ENCODE measurements at places on chromosomes 2 and 18.
A peak's percentile ranks its signal among the peaks of the same experiment; 100 is the strongest.

- no peak for DNase-seq
Measured at GRCh38 chr18:52341608-52342381, 1.8 kb downstream of the DCC start.

- DNase-seq, result no peak
Measured at GRCh38 chr2:19764998-19765397, 136.8 kb downstream of the TTC32 start.

DNA sequence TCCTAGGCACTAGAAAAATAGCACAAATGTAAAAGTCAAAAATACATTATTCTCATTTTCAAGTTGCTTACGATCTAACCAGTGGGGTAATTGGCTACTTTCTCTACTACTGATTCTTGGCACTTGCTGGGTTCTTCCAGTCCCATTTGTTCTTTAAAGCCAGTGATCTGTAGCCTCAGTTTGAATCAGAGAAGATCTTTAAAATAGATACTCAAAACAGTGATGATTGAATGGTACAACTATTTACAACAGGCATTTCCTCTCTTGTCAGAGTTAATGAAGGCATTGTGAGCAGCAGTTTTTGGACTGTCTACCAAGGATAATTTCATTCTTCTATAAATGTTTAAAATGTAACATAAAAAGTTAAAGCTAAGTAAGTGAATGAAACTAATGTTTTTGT lies 128.3 kb upstream of the FSIP2 start:
- DNase-seq, result no peak

- peak; percentile 50 for DNase-seq
Measured at GRCh38 chr2:213238753-213239495, 45.3 kb upstream of the SPAG16 start.

DNA sequence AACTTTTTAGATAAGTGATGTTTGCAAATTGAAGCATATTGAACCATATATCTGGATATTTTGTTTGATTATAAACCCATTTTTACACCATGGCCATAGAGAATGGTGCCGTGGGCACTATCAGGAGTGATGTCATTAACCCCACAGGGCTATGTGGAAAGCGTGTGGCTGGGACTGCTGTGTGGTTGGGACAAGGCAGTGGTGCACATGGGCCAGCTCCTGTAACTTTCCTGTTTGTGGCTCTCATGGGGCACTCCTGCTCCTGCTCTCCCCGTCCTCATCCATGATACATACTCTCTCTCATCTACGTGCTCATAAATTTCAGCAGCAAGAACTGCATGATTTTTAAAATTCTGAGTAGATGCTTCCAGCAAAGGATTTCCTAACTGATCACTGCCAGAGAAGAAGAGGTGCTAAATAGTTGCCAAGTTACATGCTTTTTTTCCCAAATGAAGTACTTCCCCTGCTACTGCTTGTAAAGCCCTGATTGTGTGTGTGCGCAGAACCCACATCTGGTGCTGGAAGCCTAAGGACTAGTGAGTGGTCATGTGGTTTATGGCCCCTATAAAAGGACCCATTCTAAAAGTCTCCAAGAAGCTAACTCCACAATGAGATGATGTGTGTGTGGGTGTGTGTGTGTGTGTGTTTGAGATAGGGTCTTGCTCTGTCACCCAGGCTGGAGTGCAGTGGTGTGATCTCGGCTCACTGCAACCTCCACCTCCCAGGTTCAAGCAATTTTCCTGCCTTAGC lies 240.8 kb downstream of the NEDD4L start:
- no peak for DNase-seq

- no peak for DNase-seq
Measured at GRCh38 chr18:433298-433697, 67.2 kb downstream of the COLEC12 start.

- DNase-seq, result no peak
Measured at GRCh38 chr2:165475277-165476004, 5.9 kb downstream of the CSRNP3 start.

DNA sequence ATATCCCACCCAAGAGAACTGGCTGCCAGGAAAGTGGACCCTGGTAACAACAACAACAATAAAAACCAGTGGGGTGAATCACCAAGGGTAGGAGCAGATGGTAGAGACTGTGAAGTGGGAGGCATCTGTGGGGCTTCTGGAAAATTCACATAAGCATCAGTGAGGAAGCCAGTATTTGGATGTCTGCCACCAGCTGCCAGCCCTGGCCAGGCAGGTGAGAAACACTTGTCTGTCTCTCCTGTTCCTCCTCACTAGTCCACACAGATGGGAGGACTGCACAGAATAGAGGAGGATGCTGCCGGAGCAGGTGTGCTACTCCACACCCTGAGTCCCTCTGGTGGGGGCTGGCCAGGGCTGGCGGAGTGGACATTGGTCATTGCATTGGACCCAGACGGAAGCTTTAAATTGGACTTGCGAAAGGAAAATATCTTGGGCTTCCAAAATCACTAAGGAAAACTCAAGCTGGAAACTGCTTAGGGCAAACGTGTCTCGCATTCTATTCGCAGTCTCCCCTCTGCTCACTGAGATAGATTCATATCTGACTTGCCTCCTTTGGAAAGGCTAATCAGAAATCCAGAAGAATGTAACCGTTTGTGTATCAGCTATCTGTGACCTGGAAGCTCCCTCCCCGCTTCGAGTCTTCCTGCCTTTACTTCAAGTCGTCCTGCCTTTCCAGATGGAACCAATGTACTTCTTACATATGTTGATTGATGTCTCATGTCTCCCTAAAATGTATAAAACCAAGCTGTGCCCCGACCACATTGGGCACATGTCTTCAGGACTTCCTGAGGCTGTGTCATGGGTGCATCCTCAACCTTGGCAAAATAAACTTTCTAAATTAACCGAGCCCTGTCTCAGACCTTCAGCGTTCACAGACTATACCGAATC lies 69.1 kb downstream of the NAB1 start:
- DNase-seq, result peak; percentile 29

DNA sequence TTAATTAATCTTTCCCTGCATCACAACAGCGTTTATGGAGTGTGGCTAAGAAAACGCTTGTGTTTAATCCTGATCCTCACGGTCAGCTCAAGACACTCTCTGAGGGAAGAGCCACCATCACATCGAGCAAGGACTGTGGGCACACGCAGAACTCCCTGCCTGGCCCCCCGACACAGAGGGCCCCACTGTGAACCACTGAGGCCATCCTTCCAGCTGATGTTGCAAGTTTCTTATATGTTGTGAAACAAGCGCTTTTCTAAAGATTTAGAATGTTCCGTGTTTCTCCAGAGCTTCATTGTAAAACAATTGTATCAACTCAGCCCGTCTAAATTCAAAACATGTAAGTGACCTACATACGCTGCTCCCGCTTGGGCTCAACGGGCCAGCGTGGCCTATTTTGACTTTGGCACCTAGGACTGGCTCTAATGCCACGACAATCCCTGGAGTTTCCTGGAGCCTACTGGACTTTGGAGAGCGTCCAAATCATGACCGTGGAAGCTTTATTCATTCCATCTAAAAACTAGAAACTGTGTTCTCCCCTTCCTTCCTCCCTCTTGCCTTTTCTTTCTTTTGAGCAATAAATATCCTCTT lies 34.9 kb downstream of the SERPINE2 start:
- DNase-seq, result no peak

GRCh38 chr2:96574364-96574763 lies 37.8 kb downstream of the ARID5A start:
- DNase-seq, result no peak

- no peak for DNase-seq
Measured at GRCh38 chr18:76566987-76567386, 71.9 kb upstream of the ZNF516 start.

GRCh38 chr18:5410582-5410981 lies 115.1 kb upstream of the ZBTB14 start:
- no peak for DNase-seq

- DNase-seq, result no peak
Measured at GRCh38 chr2:142870526-142870925, 6.9 kb upstream of the KYNU start.

- DNase-seq, result no peak
Measured at GRCh38 chr2:221144909-221145308, 427.2 kb downstream of the EPHA4 start.

- DNase-seq, result no peak
Measured at GRCh38 chr2:98108110-98108509, 21.1 kb downstream of the VWA3B start.

DNA sequence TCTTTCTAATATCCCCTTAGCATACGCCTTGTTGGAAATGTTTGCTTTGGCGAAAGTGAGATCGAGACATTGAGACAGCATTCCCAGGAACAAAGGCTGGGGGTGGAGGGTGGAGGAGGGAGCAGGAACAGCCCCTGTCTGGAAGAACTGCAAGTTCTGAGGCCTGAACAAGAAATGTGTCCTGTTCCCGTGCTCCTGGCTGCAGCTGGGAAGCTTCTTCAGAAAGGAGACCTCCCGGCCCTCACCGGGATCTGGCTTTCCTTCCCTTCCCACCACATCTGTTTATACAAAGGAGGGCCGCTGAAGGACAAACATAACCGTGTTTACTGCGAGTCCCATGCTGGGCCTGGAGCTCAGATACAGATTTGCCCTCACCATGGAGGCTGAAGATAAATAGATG lies 35.9 kb downstream of the AFF3 start:
- no peak for DNase-seq

- DNase-seq, result no peak
Measured at GRCh38 chr18:4385876-4386275, 69.2 kb downstream of the DLGAP1 start.

- DNase-seq, result no peak
Measured at GRCh38 chr2:240959941-240960308, 38.5 kb upstream of the SNED1 start.
